CD4-positive, alpha-beta T cell treated with Interleukin-21 for 1 hour (primary cell): ENCODE measurements at places on chromosomes 4 and X.
A peak's percentile ranks its signal among the peaks of the same experiment; 100 is the strongest.

DNA sequence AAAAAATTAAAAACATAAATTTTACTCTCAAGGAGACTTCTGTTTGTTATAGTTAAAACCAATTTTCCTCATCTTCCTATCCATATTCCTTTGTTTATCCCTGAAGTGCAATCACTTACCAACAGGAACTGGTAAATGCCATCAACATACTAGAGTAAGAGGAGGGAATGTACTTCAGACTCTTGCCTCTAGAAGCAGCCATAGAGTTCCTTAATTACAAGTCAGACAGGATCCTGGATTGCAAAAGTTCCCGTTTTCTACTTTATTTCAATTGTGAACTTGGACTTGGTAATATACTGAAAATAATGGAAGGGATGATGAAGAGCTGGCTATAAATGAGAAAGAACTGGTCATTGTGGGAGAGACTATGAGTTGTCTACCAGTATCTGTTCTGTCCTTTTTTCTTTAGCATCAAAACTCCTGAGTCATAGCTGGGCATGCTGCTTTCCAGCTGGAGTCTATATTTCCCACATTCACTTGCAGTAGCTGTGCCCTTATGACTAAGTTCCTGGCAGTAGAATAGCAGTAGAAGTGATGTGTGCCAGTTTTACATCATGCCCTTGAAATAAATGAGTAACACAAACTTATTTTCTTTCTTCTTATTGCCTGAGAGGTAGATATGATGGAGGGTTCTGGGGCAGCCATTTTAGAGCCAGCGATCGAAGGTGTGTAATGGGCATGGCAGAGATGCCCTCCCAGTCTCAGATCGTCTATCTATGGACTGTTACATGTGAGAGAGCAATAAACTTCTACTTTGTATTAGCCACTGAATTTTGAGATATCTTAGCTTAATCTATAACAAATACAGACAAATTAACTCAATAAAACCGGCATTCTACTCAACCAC lies 26.8 kb upstream of the SPARCL1 start:
- DNase-seq = no peak

DNA sequence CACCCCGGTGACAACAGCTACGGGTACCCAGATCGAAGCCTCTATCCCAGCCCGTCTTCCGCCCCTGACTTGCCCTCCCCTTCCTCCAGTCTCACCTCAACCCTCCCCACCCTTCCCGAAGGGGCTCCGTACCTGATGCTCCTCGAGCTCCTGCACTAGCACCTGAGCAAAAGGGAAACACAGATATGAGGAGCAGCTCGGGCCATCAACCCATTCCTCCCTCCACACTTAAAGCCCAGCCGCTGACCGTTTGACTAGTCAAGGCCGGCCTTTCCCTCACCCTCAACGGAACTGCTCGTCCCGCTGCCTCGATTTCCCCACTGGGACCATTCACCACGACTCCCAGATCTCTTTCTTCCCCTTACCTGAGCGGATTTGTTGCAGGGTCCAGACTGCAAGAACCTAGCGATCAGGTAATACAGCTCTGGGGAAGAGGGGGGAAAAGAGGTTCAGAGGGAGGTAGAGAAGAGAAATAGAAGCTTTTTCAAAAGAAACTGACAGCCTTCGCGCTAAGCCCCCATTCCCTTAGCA lies 731 bp downstream of the BRWD3 start:
- peak; percentile 48 for DNase-seq

DNA sequence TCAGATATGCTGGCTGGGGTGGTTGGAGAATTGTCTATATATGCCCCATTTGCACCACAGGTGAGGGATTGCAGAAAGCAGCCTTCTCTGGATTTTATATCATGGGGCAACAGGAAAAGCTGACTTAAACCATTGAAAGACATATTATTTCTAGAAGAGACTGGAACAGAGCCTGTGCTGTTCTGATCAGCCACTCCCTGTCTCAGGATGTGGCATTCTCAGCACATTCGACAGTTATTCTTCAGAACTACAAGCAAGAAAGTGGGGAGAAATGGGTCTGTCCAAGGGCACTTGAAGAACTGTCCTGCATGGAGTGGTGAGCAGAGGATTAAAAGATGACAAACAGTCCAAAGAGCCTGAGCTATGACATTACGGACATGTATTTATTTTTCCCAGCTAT lies 67.8 kb upstream of the EPHA5 start:
- DNase-seq = no peak

GRCh38 chrX:103883533-103883932 lies 51.5 kb upstream of the RAB9B start:
- no peak for DNase-seq

GRCh38 chr4:155952501-155952901 lies 1.2 kb downstream of the CTSO start:
- no peak for DNase-seq

DNA sequence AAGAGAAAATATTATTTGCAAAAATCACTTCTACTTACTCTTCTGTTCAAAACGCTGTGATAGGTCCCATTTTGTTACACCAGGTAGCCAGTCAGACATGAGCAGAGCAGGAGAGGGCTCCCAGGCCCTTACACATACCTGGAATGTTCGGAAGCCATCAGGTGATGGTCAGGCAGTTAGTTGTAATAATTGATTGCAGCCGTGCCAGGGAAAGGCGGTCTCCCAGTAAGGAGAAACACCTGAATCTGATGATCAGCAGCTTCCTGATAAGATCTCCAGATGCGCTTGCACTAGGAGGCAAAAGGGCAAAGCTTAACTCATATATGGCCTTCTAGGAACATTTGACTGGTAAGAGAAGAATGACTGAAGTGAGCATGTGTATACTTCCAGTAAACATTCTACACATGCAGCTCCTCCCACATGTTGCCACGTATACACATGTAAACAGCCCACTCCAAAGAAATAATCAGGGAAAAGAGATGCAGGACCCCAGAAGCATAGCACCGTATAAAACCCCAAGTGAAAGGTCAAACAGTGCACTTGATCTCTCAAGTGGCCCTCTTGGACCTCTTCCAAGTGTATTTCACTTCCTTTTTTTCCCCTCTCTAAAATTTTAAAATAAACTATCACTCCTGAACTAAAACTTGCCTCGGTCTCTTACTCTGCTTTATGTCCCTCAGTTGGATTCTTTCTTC lies 1338.0 kb downstream of the FSTL5 start:
- no peak for DNase-seq

DNA sequence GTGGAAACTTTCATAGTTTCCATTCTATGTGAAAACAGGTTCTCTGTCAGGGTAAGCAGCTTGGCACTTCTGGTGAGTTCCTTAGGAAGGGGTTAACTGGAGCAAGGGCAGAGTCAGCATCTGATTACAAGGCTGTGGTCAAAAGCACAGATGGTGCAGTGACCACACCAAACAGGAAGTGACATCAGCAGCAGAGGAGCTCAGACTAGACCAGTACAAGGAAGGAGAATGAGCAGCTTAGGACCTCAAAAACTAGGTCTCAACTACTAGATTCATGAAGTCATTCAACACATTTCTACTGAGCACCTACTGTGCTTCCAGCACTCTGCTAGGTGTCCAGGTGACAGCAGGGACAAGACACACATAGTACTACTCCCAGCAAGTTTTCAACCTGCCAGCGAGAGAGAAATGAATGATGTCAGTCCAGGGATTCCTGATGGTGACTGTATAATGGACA lies 130.2 kb downstream of the AMELX start:
- DNase-seq = no peak

- DNase-seq = no peak
Observed at GRCh38 chrX:135328421-135329005, 19.2 kb downstream of the ETDC start.

DNA sequence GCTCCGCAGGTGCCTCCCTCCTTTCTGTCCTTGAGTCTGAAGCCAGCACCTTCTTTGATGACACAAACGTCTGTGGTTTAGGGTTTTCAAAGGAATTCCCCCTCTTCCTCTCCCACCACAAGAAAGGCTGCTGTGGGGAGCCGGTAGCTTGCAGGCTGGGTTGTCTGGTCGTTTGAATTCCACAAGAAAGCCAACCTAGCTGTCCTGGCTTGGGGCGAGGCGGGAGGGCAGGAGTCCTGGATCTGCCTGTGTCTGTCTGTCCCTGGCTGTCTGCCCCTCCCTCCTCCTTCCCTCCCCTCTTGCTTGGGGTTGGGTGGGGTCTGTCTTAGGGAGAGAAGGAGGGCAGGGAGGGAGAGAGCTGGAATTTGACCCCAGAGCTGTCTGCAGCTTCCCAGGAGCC lies 56.3 kb downstream of the SHROOM2 start:
- no peak for DNase-seq

DNA sequence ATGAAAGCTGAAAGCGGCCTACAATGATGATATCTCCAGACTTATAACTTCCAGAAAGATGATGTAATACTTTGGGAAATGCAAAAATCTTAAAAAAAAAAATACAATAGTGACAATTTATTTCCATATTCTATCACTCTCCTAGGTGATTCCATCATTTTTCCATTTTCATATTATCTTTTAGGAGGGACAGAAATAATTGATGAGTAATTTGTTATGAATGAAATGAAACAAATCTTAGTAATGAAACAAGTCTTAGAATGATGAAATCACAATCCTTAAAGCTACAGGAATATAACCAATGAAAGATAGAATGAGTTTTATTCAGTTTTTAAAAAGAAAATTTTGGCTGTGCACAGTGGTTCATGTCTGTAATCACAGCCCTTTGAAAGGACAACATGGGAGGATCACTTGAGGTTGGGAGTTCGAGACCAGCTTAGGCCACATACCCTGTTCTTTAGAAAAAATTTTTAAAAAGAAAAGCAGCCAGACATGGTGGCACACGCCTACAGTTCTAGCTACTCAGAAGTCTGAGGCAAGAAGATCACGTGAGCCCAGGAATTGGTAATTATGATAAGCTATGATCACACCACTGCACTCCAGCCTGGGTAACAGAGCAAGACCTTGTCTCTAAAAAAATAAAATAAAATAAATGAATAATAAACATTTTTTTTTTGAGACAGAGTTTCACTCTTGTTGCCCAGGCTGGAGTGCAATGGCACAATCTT lies 21.7 kb downstream of the CLOCK start:
- DNase-seq = no peak

GRCh38 chrX:2401590-2402360 lies 99.0 kb downstream of the DHRSX start:
- DNase-seq = no peak

DNA sequence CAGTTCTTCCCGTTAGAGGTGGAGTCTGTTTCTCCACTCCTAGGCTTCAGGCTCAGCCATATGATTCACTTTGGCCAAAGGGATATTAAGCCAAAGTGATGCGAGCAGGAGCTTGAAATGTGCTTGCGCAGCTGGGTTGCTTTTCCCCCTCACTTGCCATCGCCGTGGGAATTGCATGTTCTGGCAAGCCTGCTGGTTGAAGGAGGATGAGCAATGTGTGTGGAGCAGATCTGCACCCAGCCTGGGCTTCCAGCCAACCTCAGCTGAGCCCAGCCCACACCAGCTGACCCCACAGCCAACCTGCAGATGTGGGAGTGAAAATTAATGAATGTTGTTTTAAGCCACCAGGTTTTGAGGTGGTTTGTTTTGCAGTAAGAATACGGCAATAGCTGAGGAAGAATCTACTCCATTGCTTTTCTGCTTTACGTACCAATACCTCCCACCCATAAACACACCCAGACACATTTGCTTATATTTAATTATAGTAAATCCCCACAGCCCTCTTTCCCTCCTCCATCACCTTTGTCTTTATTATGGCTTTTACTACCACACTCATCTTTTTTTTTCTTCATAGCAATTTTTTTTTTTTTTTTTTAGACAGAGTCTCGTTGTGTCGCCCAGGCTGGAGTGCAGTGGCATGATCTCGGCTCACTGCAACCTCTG lies 132.8 kb upstream of the FUNDC1 start:
- DNase-seq = no peak

DNA sequence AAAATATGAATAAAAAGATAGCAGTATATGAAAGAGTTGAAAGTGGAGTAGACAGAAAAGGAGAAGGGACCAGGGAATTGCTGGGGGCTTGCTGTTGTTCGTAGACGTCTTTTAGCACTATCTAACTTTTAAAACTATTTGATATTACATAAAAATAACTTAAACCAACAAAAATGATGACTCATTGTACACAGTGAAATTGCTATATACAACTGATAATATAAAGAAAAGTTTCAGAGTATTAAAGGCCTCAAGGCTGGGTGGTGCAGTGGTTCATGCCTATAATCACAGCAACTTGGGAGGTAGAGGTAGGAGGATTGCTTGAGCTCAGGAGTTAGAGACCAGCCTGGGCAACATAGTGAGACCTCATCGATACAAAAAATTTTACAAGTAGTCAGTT lies 5.2 kb downstream of the TRPC3 start:
- DNase-seq = no peak

GRCh38 chr4:152815078-152815477 lies 35.3 kb downstream of the ARFIP1 start:
- DNase-seq = no peak

DNA sequence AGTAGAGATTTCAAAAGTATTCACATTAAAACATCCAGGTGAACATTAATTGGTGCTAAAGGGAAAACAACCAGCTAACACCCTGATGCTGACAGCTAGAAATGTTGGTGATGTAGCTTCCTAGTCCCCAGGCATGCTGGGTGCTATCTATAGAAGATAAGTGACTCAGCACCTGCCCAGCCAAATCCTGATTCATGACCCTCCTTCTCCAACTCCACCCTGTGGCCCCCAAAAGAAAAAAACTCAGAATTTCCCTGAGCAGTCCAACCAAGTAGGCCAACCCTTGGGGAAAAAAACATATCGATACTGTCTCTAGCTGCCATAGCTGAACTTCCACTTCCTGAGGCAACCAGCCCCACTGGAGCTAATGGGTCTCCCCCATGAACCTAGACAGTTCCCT lies 197.6 kb upstream of the KLF3 start:
- DNase-seq = no peak

- no peak for DNase-seq
Observed at GRCh38 chr4:137039370-137039769, 492.9 kb downstream of the PCDH18 start.

- DNase-seq = peak; percentile 67
Observed at GRCh38 chrX:46796574-46797191, 37.8 kb upstream of the SLC9A7 start.

DNA sequence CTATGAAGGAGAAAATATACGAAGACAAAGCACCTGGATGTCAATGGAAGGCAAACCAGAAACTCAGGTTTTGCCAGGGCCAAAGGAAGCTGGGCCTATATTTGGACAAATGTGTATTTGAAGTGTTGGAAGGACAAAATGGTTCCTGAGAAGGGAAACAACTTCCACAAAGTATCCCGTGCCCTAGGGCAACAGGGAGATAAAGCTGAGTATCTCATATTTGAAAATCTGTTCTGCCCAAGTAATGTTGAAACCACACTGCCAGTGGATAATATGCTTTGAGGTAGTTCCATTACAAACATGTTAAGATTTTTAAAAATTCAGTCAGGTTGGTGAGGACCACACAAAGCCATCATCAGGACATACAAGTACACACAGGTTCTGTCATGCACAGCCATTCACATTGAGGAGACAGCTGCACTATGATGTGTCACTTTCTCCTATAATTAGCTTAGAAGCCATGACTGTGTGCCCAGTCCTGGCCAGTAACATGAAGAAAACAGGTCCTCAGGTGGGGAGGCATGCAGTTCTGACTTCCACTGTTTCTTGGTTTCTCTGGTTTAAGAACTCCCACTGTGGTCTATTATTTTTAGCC lies 116.4 kb downstream of the PWWP3B start:
- DNase-seq = no peak
